AG04450 (cell line): ENCODE measurements at places on chromosomes 7 and 10.

DNA sequence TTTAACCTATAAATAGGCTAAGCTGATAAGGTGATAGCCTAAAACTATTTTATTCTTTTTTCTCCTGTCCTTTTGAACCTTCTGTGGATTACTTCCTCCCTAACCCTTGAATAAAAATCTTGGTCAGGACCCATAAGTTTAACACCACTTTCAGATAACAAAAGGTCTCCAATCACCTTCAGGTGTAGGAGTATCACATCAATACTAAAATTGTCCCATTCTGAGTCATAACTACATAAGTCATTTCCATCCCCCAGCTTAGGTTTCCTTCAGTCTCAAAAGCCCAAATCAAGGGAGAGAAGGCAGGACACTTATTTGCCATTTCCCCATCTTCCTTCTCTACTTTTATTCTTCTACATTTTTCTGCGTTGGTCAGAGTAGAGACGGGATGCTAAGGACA lies 56.9 kb upstream of the WNT16 start:
- DNase-seq = no peak

GRCh38 chr7:148894591-148894990 lies 10.5 kb upstream of the EZH2 start:
- DNase-seq = no peak

DNA sequence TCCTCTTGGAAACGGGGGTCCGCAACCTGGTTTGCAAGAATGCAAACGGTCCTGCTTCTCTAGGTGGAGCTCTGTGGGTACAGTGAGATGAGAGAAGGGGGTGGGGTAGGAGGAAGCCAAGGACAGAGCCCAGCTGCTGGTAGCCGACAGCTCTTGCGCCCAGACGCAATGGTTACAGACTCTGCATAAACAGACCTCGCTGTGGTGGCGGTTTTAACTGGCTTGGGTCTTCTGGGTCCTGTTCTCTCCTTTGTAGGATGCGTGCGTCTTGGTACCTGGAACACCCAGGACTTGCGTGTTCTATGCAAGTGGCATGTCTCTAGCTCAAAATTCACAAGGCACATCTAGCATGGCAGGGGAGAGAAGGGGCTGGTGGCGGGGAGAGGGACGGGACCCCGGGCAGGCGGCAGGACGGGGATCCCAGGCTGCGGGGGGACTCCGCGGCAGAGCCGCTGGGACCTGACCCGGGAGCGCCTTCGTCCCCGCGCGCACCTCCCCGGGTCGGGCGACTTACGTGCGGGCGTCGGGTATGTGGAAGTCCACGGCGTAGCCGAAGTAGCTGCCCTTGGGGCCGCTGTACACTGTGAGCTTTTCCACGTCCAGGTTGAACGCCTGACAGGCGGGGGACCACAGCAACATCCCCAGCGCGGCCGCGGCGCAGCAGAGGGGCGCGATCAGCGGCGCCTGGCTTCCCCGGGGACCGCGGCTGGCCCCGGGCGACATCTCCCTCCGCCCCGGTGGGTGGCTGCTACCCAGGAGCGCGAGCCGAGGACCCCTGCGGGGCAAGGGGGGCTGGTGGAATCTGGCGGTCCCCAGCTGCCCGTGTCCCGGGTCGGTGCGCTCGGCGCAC lies 448 bp downstream of the ITGA8 start:
- DNase-seq = no peak

GRCh38 chr10:13816195-13816925 lies 229.6 kb downstream of the PRPF18 start:
- peak; percentile 90 for DNase-seq

DNA sequence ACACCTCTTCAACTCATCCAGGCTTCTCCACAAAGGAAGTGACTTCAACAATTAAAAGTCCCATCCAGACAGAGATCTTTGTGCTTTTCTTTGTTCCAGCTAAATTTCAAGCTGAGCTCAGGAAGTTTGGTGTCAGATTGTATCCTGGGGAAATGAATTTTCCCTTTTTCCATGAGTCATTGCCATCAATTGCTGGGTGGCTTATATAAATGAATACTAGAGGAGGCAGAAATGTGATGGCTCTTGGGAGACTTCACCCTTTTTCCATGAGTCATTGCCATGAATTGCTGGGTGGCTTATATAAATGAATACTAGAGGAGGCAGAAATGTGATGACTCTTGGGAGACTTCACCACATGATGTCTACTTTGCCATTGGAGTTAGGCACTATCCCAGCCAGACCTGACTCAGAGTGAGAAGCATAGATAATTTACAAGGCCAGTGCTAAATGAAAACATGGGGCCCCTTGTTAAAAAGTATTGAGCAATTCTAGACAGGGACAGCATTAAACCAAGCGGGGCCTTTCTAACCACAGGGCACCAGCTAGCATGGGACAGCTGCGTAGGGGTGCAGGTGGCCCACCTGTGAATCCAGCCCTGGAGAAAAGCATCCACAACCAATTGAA lies 339.2 kb upstream of the PODXL start:
- DNase-seq = peak; percentile 11
